Umbilical cord (tissue), 2 donors: ENCODE measurements at places on chromosomes 6 and 20.

GRCh38 chr6:43405354-43405753 lies 22.0 kb upstream of the ABCC10 start:
- no peak for DNase-seq

DNA sequence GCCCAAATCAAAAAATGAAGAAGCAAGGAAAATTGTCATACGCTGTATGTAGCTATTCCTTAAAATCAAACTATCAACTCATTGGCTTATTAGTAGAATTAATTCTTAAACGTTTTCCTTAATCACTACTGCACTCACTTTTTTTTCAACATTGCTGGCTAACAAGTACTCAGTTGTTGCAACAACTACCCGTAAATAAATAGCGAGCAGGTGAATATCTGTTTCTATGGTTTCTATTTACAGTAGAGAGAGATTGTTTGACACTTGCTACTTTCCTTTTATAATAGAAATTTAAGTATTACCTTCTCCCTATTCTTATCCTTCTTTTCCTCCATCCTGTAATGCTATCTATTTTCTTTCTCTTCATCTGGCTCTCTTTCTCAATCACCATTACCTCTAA lies 25.1 kb downstream of the FRK start:
- DNase-seq, result no peak

GRCh38 chr20:9590189-9590588 lies 75.8 kb downstream of the LAMP5 start:
- no peak for DNase-seq

DNA sequence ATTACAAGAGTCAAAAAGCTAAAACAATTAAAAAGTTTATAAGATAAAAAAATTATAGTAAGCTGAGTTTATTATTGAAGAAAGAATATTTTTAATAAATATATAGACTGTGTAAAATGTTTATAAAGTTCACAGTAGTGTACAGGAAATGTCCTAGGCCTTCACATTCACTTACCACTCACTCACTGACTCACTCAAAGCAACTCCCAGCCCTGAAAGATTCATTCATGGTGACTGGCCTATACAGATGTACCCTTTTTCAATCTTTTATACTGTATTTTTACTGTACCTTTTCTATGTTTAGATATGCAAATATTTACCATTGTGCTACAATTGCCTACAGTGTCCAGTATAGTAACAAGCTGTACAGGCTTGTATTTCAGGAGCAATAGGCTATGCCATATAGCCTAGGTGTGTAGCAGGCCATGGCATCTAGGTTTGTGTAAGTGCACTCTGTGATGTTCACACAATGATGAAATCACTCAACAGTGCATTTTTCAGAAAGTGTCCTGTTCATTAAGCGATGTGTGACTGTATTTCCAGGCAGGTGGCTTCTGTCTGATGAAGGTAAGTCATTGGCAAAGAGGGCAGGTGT lies 130.2 kb downstream of the BTBD3 start:
- DNase-seq, result no peak
